ENCODE measurements at places on chromosomes 6 and 20.

DNA sequence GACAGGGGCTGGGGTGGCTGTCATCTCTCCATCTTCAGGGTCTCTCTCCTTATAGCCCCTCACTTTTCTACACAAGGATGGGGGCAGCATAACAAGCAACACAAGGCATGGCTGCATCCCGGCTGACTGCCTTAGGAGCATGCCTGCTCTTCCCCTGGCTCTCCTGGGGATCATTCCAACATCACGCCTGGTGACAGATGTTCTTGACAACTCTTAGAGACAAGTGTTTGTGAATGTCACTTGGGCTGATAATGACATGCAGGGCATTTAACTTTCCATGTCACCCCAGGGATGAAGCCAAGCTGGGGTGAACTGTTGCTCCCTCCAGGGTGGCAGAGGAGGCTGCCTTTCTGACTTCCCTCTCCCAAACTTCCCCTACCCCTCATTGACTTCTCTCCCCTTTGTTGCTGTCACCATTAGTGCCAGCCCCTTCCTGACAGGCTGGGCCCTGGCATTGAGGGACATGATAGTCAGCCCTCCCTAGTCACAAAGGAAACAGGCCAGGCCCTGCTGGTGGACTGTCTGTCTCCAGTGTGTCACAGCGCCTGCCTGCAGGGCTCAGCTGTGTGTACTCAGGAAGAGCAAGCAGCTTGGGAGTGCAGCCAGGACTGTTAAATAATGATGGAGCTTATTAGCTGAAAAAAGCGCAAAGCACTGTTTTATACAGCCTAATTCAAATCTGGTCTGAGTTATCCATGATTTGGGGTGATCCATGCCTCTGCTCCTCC, 161.8 kb downstream of the LRFN2 start:
- H3K27ac ChIP-seq = no peak overlapping the region
- H3K4me3 ChIP-seq = no peak overlapping the region
- H3K27me3 ChIP-seq = no peaks in the 10 kb centered on the region
- DNase-seq = no peak

DNA sequence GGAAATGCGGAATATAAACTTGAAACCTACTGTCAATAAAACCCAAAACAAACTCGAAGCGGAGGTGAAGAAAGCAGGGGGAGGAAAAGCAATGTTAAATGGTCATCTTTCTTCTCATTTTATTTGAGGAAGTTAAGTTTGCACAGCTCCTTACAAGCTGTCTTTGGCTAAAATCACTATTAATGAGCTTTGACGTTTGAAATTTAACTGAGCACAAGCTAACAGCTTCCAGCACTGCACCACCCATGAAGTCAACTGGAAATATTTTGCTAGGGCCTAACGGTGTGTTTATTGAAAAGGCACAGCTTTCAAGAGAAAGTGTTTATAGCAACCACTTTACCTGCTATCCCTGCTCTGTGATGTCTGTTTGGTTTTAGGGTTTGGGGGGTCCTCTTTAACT, 103.8 kb downstream of the PKHD1 start:
- no peaks in the 10 kb centered on the region for H3K36me3 ChIP-seq
- H3K27me3 ChIP-seq = no peaks in the 10 kb centered on the region
- no peak overlapping the region for H3K4me3 ChIP-seq
- no peaks in the 10 kb centered on the region for H3K4me1 ChIP-seq
- no peak overlapping the region for H3K27ac ChIP-seq

DNA sequence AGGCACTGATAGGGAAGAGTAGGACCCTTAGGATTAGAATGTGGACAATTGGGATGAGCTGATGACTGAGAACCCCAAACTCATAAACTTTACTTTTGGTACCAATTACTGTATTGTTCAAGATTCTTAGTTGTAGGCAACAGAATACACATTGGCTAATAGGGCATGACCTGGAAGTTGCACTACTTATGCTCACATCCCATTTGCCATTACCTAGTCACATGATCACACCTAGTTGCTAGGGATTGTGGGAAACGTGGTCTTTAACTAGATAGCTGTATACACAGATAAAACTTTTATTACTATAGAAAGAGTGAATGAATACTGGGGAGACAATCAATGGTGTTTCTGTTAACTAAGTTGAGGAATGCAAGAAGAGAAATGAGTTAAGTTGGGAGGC, 113.4 kb upstream of the AKIRIN2 start:
- H3K4me1 ChIP-seq = no peaks in the 10 kb centered on the region
- DNase-seq = no peak
- no peaks in the 10 kb centered on the region for H3K27me3 ChIP-seq
- H3K36me3 ChIP-seq = no peaks in the 10 kb centered on the region
- no peak overlapping the region for H3K4me3 ChIP-seq

GRCh38 chr20:2004171-2004570, 10.3 kb upstream of the PDYN start:
- H3K4me3 ChIP-seq = no peak overlapping the region
- H3K4me1 ChIP-seq = no peaks in the 10 kb centered on the region
- no peaks in the 10 kb centered on the region for H3K36me3 ChIP-seq
- DNase-seq = no peak

GRCh38 chr6:144110210-144110609, 14.8 kb upstream of the SF3B5 start:
- H3K4me3 ChIP-seq = peak overlapping the region; percentile 38
- DNase-seq = no peak
- no peaks in the 10 kb centered on the region for H3K4me1 ChIP-seq
- no peaks in the 10 kb centered on the region for H3K36me3 ChIP-seq
- H3K27ac ChIP-seq = no peak overlapping the region
- no peaks in the 10 kb centered on the region for H3K27me3 ChIP-seq

DNA sequence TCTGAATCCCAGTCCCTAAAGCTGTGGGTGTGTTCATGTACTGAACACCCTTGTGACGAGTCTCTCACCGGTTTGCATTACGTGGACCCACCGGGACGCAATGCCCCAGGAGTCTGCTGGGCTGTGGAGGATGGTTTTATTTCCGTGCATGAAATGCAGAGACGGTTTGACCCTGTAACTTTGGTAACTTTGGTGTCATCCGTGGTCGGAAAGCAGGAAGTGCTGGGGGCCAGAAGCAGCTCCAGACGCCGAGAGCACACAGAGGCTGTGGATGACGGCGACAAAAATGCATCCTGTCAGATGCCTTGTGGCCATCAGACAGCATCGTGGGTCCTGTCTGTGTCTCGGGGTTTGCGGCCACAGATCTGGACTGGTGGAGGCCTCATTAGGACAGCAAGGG, 7.2 kb downstream of the BHLHE23 start:
- no peak overlapping the region for H3K4me3 ChIP-seq
- no peaks in the 10 kb centered on the region for H3K27me3 ChIP-seq
- no peaks in the 10 kb centered on the region for H3K36me3 ChIP-seq
- H3K4me1 ChIP-seq = no peaks in the 10 kb centered on the region
- no peak for DNase-seq

DNA sequence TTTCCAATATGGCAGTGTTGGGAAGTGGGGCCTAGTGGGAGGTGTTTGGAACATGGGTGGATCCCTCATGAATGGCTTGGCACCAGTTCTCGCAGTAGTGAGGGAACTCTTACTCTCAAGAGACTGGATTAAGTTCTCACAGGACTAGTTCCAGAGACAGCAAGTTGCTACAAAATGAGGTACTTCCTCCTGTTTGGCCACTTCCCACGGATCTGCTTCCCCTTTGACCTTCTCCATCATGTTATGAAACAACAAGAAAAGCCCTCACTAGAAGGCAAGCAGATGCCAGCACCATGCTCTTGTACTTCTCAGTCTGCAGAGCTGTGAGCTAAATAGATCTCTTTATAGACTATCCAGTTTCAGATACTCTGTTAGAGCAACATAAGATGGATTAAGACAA, 3.1 kb downstream of the RSPH3 start:
- DNase-seq = no peak
- no peak overlapping the region for H3K4me3 ChIP-seq
- no peak overlapping the region for H3K27ac ChIP-seq

GRCh38 chr6:56534680-56535419, 107.8 kb downstream of the DST start:
- peaks cover 65% of the 10 kb centered on the region for H3K36me3 ChIP-seq
- no peak overlapping the region for H3K4me3 ChIP-seq
- DNase-seq = no peak
- H3K27ac ChIP-seq = no peak overlapping the region
- H3K4me1 ChIP-seq = no peaks in the 10 kb centered on the region

DNA sequence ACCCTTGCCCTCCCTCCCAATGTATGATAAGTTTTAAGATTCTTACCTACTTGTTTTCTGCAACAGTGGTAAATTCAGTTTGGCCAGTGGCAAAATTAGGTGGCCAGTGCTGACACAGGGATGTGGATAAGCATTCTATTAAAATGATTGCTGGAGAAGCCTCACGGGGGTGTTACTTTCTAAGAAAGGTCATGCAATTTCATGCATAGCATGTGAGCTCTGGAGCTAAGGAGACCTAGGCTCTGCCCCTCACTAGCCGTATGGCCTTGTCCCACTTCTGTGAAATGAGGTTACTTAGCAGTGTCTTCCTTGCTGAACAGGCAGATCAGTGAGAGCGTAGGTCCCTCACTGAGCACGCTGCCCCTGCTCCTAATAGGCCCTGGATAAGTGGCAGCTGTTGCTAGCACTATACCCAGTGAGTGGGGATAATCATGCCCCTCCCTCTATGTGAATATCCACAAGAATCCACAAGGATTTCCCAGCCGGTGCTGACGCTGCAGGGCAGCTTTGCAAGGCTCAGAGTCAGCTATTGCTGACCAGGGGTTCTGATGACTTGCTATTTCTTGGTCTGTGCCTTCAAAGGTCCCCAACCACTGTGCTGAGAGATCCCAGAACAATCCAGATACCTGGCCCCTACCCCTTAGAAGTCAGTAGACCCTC, 86.5 kb upstream of the MRPS10 start:
- no peak overlapping the region for H3K27ac ChIP-seq
- no peaks in the 10 kb centered on the region for H3K4me1 ChIP-seq
- no peaks in the 10 kb centered on the region for H3K27me3 ChIP-seq
- DNase-seq = no peak
- H3K4me3 ChIP-seq = no peak overlapping the region

- no peaks in the 10 kb centered on the region for H3K4me1 ChIP-seq
- no peaks in the 10 kb centered on the region for H3K36me3 ChIP-seq
- no peaks in the 10 kb centered on the region for H3K27me3 ChIP-seq
- H3K4me3 ChIP-seq = no peak overlapping the region
- no peak for DNase-seq
These were observed 4.6 kb upstream of the ZSCAN9 start for GRCh38 chr6:28220257-28221133.
